Activated CD4-positive, alpha-beta T cell treated with anti-CD3 and anti-CD28 coated beads for 24 hours (primary cell): ENCODE measurements at places on chromosomes 7 and 10.
A peak's percentile ranks its signal among the peaks of the same experiment; 100 is the strongest.

- DNase-seq, result no peak
Measured at GRCh38 chr10:43160921-43161255, 22.6 kb downstream of the CSGALNACT2 start.

GRCh38 chr7:31134246-31135188, 82.4 kb downstream of the ADCYAP1R1 start:
- DNase-seq, result peak; percentile 20

GRCh38 chr7:90579181-90579688, 16.9 kb upstream of the CDK14 start:
- DNase-seq, result no peak

- no peak for DNase-seq
Measured at GRCh38 chr10:118983263-118983662, 46.3 kb upstream of the NANOS1 start.

- DNase-seq, result no peak
Measured at GRCh38 chr7:3245077-3245476, 56.0 kb upstream of the SDK1 start.

- DNase-seq, result no peak
Measured at GRCh38 chr7:148060724-148061123, 529.8 kb upstream of the C7orf33 start.

DNA sequence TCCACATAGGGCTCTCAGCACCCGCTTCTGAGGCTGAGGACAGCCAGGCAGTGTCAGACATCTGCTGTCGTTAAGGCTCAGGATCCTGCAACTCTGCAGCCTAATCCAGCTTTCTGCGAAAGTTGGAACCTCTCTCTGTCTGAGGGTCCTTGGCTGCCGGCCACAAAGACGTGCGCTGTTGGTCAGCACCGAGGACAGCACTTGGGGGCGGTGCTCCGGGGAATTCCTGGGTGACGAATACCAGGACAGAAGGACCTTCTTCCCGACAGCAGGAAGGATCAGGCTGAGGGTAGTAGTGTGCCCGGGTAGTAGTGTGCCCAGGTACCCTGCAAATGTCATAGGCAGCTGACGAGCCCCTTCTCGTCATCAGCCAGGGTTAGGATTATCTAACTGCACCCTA, 16.0 kb upstream of the RASGEF1A start:
- DNase-seq, result no peak

- DNase-seq, result no peak
Measured at GRCh38 chr7:19811386-19811785, 38.0 kb upstream of the TMEM196 start.

DNA sequence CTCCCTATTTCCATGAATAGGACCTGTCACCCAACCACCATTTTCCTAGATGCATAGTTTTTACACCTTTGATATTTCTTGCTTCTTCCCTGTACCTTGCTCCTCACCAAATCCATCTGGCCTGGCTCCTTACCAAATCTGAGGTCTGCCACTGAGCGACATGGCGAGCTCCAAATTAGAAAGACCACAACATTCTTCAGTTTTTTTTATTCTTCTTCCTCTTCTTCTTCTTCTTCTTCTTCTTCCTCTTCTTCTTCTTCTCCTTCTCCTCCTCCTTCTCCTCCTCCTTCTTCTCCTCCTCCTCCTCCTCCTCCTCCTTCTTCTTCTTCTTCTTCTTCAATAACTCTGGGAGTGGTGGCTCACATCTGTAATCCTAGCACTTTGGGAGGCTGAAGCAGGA, 7.1 kb downstream of the CPED1 start:
- no peak for DNase-seq

DNA sequence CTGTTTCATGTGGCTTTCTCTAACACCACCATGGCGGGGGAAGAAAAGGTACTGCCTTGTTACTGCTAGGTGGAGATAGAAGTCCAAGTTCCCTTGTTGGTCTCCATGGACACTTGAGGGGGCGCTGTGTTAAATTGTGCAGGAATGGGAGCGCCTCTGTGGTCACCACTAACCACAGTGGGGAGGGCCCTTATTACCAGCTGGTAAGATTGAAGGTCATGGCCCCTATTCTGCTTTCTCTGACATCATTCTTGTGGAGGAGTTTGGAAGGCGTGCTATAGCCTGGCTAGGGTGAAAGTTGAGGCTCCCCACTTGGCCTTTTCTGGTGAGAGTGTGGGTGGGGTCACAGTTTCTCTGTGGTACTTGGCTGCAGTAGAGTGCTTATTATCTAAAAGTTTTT, 14.9 kb upstream of the MXI1 start:
- no peak for DNase-seq

DNA sequence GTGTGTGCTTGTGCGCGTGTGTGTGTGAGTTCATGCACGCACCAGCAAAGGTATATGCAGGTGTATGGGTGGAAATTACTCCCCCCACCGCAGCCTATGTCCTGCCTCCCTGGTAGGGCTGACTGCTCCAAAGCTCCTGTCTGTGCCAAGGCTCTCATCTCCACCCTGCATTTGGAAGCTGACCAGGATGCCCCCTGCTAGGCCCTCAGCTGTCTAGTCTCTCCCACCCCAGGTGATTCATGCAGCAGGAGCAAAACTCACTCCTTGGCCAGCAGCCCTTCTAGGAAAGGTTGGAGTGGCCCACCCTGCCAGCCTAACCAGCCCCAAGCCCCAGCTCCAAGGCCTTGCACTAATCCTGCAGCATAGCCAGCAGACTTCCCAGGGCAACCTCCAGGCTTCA, 148.4 kb downstream of the GRID1 start:
- DNase-seq, result no peak

- no peak for DNase-seq
Measured at GRCh38 chr7:134696261-134696660, 49.6 kb downstream of the BPGM start.

GRCh38 chr10:116197946-116198675, 74.9 kb downstream of the GFRA1 start:
- DNase-seq, result no peak

GRCh38 chr7:28954471-28954870, 3.7 kb downstream of the TRIL start:
- DNase-seq, result no peak

DNA sequence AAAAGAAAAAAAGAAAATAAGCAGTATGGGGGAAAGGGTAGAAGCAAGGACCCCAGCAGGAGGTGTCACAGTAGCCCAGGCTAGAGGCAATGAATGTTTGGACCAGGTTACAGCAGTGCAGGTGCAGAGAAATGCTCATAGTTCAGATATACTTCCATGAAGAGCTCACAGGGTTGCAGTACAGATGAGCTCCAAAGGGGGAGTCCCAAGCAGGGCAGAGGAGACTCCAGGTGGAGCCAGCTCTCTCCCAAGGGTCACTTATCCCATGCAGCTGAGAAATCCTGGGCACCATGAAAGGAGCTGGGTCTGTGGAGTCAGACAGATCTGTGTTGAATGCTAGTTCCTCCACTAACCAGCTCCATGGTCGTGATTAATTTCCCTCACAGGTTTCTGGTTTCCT, 174.9 kb downstream of the C7orf25 start:
- DNase-seq, result no peak

- no peak for DNase-seq
Measured at GRCh38 chr7:71982851-71983250, 429.3 kb downstream of the CALN1 start.

- DNase-seq, result no peak
Measured at GRCh38 chr10:11668847-11669610, 57.6 kb upstream of the USP6NL start.

GRCh38 chr10:1530871-1531517, 206.3 kb downstream of the ADARB2 start:
- DNase-seq, result no peak

GRCh38 chr7:134451656-134452055, 7.2 kb downstream of the AKR1B1 start:
- no peak for DNase-seq

DNA sequence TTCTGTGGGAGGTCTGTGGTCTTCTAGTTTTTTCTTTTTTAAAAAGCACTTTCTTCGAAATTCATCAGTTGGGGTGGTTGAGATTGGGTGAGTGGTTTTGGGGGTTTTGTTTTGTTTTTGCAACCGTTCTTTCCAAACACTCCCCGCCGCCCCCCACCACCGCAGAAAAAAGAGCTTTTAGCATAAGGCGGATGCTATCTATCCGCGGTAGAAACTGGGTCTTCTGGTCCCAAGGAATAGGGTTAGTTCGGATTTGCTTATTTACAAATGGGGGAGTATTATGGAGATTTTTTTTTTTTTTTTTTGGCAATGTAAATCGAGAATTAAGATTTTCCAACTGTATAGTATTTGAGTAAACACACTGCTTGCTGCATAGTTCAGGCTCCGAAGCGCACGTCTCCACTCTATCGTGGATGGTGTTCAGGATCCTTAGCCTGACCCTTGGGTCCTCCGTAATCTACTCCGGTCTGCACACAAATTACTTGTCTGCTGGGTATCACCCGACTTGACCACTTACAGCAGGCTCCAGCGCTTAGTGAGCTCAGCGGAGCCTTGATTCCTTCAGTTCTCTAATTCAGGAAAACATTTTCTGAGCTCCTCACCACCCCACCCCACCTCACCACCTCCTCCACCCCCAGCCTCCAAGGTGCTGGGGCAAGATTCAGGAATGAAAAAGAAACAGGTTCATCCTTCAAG, 757 bp upstream of the NRCAM start:
- DNase-seq, result no peak

DNA sequence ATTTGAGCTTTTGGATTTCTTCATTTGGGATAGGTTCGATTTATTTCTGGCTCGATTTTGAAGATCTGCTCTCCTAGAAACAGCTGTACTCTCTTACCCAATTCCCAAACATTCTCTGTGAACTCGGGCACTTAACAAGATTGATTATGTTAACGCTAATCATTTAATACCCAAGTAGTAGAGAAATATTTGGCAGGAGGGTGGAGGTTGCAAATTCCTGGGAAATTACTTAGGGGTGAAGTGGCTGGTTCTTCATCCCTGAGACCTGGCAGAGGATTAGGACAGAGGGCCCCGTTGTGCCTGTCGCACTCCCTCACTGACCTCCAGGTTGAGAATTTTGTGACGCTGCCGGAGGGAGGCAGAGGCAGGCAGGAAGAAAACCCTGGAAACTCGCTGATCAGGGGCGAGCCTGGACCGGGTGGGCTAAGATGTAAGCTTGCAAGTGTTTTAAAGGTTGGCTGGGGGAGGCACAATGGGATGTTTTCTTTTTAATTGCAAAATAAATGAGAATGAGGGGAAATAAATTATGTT, 182.6 kb downstream of the TCF7L2 start:
- no peak for DNase-seq

DNA sequence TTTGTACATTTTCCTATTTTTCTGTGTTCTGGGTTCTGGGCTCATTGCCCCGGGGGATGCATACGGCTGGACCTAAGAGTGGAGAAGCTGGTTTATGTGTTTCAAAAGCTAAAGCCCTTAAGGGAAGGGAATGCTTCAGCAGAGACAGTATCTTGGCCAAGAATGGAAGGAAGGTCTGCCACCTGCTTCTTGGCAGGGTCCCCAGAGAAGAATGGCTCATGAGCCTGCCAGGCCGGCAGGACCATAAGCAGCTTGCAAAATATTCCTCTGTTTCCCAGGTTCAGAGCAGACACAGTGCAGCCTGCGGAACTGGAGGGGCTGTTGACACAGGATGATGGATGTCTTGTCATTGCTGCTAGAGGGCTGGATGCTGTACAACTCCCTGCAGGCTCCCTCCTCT, 7.8 kb upstream of the ABHD11 start:
- DNase-seq, result no peak

GRCh38 chr7:105021967-105022366, 8.0 kb downstream of the KMT2E start:
- no peak for DNase-seq

DNA sequence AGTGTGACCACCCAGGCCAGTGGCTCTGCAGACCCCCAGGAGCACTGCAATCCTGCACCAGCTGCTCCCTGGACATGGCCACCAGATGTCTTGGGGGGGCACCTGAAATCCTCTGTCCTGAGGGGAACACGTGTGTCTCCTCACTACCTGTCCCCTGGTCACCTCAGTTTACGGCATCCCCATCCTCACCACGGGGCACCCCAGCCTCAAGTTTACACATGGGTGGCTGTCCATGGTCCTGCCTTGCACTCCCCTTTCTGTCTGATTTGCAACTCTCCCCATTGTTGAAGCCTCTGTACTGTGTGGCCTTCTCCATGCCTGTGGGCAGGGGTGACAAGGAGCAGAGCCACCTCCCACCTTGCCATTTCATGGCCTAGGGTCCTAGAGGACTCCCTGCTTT, 67.2 kb downstream of the RAMP3 start:
- DNase-seq, result no peak

DNA sequence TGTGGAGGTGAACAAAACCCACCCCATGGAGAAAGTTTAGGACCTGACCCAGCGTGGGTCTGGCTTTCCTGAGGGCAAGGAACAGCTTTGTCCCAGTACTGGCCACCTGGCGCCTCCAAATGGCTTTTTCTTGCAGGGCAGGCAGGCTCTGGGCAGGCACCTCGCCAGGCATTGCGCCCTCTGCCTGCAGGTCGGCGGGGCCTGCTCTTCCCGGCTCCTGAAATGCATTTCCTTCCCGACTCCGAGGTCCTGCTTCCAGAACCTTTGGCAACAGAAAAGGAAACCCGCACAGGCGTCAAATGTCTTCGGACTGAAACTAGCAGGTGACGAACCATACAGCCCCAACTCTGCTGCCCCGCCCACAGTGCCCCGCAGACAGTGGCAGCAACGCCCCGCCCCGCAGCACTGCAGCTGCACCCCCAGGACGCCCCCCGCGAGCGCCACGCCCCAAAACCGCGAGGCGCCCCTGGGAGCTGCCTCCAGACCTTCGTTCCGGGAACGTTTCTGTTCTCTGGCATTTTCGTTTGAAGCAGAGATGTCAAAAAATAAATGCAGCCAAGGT, 65.5 kb downstream of the C10orf143 start:
- no peak for DNase-seq

GRCh38 chr10:117544711-117545140, 2.2 kb downstream of the EMX2 start:
- DNase-seq, result no peak

DNA sequence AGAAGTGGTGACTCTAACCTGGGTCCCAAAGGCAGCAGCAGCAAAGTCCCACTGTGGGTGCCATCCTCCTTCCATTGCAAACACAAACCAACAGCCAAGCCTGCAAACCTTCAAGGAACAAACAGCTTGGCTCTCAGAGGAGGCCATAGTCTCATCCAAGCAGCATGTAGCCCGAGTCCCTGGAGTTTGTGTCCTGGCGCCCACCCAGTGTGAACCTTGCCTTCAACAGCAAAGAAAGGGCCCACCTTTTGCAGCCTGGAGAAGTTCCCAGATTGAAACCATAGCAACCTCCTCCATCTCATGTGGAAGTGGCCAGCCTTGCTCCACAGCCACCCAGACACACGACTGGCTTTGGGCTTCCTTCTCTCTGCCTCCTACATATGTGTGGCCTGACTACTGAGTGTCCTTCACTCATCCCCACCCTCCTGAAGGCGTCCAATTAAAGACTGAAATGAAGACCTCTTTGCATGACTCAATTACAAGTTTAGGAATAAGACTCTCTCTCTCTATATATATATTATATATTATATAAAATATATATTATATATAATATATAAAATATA, 106.1 kb downstream of the C10orf90 start:
- DNase-seq, result no peak

DNA sequence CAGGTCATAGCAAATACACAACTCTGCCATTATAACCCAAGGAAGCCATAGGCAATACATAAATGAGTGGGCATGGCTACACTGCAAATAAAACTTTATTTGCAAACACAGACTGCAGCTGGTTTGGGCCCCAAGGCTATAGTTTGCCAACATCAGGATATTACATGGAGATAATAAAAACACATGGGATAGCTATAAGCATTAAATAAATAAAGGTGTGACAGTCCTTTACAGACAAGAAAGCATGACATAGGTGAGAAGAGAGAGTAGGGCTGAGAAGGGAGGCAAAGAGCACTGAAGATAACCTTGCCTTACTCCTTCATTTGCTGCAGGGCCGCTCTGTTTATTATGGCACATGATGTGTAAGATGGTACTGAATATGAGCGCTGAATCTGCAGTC, 135.1 kb upstream of the GHITM start:
- DNase-seq, result no peak
